NB4 (cell line): ENCODE measurements at places on chromosomes 1 and 21.

GRCh38 chr1:178634445-178634844 lies 90.6 kb upstream of the RALGPS2 start:
- no peak for DNase-seq

GRCh38 chr1:217138173-217138765 lies 415.0 kb upstream of the ESRRG start:
- no peak for DNase-seq

- DNase-seq: peak; percentile 59
Measured at GRCh38 chr1:27436204-27437159, 44.1 kb downstream of the GPR3 start.

DNA sequence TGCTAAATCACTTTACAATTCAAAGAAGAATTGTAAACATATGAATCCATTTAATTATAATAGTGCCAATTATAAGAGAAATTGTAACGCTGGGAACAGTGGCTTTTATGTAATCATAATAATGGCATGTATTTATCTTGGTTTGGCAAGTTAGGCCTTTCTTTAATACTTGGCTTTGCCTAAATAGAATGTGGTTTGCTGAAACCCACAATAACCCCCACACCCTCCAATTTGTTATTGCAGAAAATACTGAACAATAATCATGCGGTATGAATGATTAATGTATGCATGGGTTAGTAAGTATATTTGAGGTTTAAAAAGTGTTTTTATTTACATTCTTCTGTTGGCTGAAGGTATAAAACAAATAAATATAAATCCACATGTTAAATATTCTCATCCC lies 138.2 kb downstream of the NFIA start:
- no peak for DNase-seq

- DNase-seq: no peak
Measured at GRCh38 chr1:28804071-28804470, 7.9 kb upstream of the OPRD1 start.

GRCh38 chr21:29102791-29103257 lies 27.6 kb upstream of the MAP3K7CL start:
- DNase-seq: peak; percentile 70

- no peak for DNase-seq
Measured at GRCh38 chr1:56359056-56359455, 220.3 kb downstream of the PLPP3 start.

GRCh38 chr1:47424336-47424982 lies 8.4 kb downstream of the FOXE3 start:
- peak; percentile 41 for DNase-seq

- DNase-seq: no peak
Measured at GRCh38 chr1:151837197-151837596, 2.4 kb downstream of the C2CD4D start.

DNA sequence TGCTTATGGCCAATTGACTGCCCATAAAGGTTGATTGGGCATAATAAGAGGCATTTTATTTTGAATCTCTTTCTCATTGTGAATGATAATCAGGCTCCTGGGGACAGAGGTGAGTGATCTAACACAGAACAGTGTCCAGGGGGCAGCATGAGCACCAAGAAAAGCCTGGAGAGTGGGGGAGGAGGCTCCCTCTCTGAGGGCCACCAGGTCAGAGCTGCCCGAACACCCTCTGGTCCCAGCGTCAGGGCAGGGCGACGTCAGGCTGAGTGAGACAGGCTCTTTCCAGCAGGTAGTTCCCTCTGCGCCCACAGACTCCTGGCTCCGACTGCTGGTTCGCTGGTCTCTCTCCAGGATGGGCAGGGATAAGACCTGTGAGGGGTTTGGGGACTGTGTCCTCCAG lies 250.2 kb upstream of the C1orf174 start:
- DNase-seq: no peak

- peak; percentile 72 for DNase-seq
Measured at GRCh38 chr1:101309334-101310311, 72.8 kb downstream of the S1PR1 start.

DNA sequence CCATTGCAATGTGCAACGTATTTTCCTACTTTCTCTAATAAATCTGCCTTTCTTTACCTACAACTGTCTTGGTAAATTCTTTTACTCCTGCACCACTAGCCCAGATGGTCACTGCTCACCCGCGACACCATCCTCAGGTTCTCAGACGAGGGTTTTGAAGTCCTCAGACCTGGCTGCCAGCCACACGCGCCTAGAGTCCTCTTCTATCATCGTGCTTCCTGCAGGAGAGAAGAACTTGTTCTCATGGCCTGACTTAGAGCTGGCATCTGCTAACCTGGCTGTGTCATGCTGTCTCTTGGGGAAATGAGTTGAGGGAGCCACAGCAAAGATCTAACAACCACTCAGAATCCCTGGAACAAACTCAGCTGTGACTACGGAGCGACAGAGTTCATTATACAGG lies 30.3 kb upstream of the PGBD5 start:
- DNase-seq: no peak

GRCh38 chr1:184825571-184825970 lies 70.9 kb upstream of the EDEM3 start:
- DNase-seq: peak; percentile 48

GRCh38 chr1:247370786-247371732 lies 39.4 kb upstream of the ZNF496 start:
- DNase-seq: no peak

DNA sequence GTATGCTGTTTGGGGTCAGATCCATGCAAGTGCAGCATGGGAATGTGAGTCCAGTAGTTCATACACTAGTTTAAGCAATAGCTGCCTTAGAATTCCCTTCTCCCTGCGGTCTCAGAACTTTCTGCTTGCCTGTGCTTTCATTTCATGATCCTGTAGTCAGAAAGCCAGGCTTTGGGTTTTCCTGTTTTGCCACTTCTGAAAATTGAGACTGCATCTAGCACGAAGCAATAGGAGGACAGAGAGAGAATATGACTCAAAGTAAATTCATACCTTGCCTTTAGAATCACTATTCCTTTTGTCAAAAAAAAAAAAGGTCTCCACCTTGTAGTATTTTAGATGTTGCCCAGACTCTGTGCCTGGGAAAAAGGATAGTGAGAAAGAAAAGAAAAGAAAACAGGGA lies 161.2 kb upstream of the SNX7 start:
- DNase-seq: no peak

GRCh38 chr1:5896706-5897660 lies 95.2 kb downstream of the NPHP4 start:
- no peak for DNase-seq

GRCh38 chr1:218658899-218659298 lies 313.8 kb downstream of the TGFB2 start:
- no peak for DNase-seq

- no peak for DNase-seq
Measured at GRCh38 chr1:226535666-226536065, 12.9 kb upstream of the STUM start.

GRCh38 chr1:231093156-231093922 lies 53.3 kb upstream of the FAM89A start:
- no peak for DNase-seq

GRCh38 chr1:40815420-40815819 lies 31.8 kb downstream of the KCNQ4 start:
- no peak for DNase-seq

GRCh38 chr1:111448482-111448917 lies 556 bp downstream of the WDR77 start:
- DNase-seq: no peak

DNA sequence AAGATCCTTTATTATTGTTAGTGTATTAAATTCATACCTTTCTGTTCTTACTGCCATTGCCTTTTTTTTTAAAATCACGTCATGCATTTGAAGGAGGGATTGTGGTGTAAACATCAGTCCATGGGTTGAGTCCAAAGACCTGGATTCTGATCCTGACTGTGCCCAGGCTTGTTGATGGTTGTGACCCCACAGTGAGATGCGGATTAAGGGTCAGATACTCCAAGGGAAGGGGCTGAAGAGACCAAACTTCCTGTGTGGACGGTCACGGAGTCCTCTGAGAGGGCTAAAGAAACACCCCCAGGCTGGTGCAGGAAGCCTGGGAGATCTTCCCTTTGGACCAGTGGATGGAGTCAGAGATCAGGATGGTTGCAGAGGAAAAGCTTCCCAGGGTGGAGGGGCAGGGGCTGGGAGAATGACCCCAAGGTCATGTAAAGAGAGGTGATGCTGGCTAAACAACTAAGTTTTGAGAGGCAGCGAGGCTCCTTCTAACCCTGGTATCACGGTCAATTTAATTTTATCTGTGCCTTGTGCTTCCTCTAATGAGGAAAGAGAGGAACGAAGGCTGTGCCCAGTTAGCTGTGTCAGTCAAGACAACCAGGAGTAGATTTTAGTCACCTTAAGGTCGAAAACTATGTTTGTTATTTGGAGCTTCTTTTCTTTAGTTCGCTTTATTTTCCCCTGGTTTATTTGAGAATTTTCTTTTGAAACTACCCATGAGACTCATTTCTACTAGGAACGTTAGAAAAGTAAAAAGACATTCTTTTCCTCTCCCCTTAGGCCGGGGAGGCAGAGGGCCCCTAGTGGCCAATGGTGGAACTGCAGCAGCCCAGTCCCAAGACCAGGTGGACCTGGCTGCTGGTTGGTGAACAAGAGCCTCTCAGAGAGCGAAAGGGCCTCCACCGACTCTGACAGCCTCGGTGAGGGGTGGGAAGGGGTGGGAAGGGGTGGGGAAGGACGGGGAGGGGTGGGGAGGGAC lies 8.7 kb upstream of the GPR161 start:
- peak; percentile 92 for DNase-seq

- DNase-seq: no peak
Measured at GRCh38 chr1:77361621-77362020, 79.8 kb downstream of the AK5 start.

GRCh38 chr21:39504230-39504629 lies 52.5 kb downstream of the SH3BGR start:
- DNase-seq: no peak
